T-cell (primary cell): ENCODE measurements at places on chromosomes 6 and 20. TPM values are rescaled to one million over a fixed set of nuclear protein-coding genes. Genes with fewer than 3 reads are reported as not detected.

The NOX3 gene
- total RNA-seq, result not detected

The HLA-DQB2 gene
- total RNA-seq, result not detected

The EMILIN3 gene
- not detected for total RNA-seq

The ENPP4 gene
- total RNA-seq, result 8.1 TPM

The GHRH gene
- not detected for total RNA-seq

The MCCD1 gene
- total RNA-seq, result not detected

The ZC2HC1B gene
- not detected for total RNA-seq

The AURKA gene
- 1.3 TPM for total RNA-seq

The RIMS4 gene
- total RNA-seq, result not detected

The SYCP2L gene
- total RNA-seq, result not detected

The ERMARD gene
- 29.9 TPM for total RNA-seq

The SEL1L2 gene
- total RNA-seq, result not detected

The LY6G6C gene
- not detected for total RNA-seq

The HLA-DQB1 gene
- total RNA-seq, result 28.1 TPM

The MEI4 gene
- total RNA-seq, result not detected

The CDH4 gene
- 0.10 TPM for total RNA-seq

The DEFB132 gene
- total RNA-seq, result not detected

The KIFC1 gene
- 1.1 TPM for total RNA-seq

The MAFB gene
- total RNA-seq, result 0.32 TPM

The RPS10 gene
- total RNA-seq, result 2,409 TPM

The ISM1 gene
- total RNA-seq, result 5.8 TPM

The ADGRF1 gene
- total RNA-seq, result not detected

The CNKSR3 gene
- total RNA-seq, result 0.20 TPM

The KIF25 gene
- not detected for total RNA-seq

The UNC5CL gene
- total RNA-seq, result 6.3 TPM

The PLA2G7 gene
- not detected for total RNA-seq

The CCN2 gene
- 1.3 TPM for total RNA-seq

The DSP gene
- 1.0 TPM for total RNA-seq

The FHL5 gene
- total RNA-seq, result not detected

The MCUR1 gene
- 12.6 TPM for total RNA-seq

The GPX5 gene
- not detected for total RNA-seq

The PDE7B gene
- 1.5 TPM for total RNA-seq

The SLC44A4 gene
- total RNA-seq, result 0.57 TPM

The HLA-E gene
- 1,207 TPM for total RNA-seq

The CLDN20 gene
- total RNA-seq, result not detected

The PDYN gene
- not detected for total RNA-seq

The GATA5 gene
- total RNA-seq, result not detected

The RNF144B gene
- total RNA-seq, result 4.7 TPM

The PAX1 gene
- not detected for total RNA-seq

The NKX2-2 gene
- total RNA-seq, result not detected

The THBD gene
- total RNA-seq, result 0.23 TPM

The PPDPF gene
- total RNA-seq, result 147 TPM

The IL17F gene
- not detected for total RNA-seq

The APOM gene
- 2.1 TPM for total RNA-seq

The EBF4 gene
- total RNA-seq, result 7.7 TPM

The RAD21L1 gene
- total RNA-seq, result not detected

The TFB1M gene
- 19.9 TPM for total RNA-seq

The CFAP206 gene
- not detected for total RNA-seq

The CLPSL2 gene
- total RNA-seq, result not detected

The CD93 gene
- 1.9 TPM for total RNA-seq

The C6orf141 gene
- not detected for total RNA-seq
